ENCODE measurements at places on chromosomes 7 and 10.

GRCh38 chr7:31778296-31778695 lies 91.3 kb downstream of the PPP1R17 start:
- no peak for DNase-seq

DNA sequence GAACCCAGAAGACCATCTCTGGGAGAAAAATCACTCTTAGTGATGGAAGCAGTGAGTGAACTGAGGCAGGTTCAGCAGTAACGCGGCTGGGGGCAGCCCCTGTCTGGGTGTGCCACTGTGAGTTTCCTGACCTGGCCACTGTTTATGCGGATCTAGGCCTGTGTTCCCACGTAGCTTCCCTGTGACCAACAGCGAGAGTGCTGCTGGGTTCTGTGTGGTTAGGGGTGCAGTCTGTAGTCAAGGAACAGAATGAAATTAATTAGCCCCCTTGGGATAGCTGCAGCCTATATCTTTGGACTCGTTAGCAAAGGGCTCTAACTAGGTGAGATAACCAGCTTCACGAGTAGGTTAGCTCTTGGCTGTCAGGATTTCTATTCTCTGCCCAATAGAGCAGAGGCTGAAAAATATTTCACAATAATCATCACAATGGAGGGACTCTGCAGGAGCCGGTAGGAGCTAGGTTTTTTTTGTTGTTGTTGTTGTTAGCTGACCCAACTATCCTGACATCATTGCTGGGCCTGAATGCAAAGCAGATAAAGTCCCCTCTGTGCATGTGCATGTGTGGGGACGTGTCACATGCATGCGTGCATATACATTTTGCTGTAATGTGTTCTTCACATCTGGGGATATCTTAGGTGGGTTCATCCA lies 164.9 kb downstream of the TMEM178B start:
- no peak for DNase-seq

DNA sequence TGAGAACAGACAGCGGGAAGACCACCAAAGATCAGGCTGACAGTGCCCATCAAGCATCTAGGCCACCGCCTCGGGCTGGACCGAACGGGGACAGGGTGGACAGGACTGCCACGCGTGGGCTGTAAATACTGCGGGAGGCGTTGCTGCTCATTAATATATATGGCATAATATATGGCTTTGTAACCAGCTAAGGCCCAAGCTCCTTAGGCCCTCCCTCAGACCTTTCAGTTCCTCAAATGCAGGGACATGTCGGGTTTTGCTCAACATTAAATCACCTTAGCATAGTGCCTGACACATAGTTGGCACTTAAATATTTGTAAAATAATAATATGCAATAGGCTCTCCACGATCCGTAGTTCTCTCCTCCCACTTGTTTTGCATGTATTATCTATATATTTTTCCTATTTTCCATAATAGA lies 402 bp upstream of the TMEM168 start:
- DNase-seq: no peak

DNA sequence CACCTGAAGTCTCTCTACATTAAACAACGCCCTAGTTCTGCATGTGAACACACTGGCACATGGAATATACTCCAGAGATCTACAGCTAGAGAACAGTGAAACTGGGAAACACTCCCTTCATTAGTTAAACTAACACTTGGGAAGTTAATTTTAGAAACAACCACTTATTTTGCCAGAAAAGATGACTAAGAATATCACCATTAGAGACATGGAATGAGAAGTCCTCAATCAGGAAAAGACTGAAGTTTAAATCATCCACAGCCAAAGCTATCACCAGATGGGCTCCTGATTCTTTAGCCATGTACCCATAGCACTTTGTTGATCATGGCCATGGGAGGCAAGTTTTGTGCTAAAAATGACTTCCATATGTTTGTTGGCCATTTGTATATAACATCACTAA lies 719.5 kb downstream of the KCNMA1 start:
- no peak for DNase-seq

GRCh38 chr10:63145782-63146181 lies 12.7 kb downstream of the NRBF2 start:
- DNase-seq: no peak

- no peak for DNase-seq
These were observed 96.5 kb upstream of the PIP4K2A start for GRCh38 chr10:22810643-22811465.

- no peak for DNase-seq
These were observed 172.3 kb downstream of the AKR1D1 start for GRCh38 chr7:138248609-138249008.

DNA sequence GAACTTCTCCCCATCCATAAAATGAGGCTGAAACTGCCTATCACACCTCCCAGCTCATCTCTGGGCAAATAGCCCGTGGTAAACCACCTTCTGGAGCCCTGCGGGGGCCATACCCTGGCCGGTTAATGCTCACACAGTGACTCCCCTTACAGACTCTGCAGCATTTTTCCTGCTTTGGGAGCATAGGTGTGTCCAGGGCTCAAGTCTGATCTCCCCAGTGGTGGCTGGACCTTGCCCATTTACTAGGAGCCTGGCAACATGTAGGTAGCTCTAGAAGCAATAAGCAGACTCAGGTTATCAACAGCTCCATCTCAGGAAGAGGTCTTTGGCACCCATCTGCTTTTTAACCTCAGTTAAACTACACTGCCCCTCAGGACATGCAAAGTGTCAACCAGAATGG lies 5.5 kb upstream of the CDHR1 start:
- DNase-seq: no peak

DNA sequence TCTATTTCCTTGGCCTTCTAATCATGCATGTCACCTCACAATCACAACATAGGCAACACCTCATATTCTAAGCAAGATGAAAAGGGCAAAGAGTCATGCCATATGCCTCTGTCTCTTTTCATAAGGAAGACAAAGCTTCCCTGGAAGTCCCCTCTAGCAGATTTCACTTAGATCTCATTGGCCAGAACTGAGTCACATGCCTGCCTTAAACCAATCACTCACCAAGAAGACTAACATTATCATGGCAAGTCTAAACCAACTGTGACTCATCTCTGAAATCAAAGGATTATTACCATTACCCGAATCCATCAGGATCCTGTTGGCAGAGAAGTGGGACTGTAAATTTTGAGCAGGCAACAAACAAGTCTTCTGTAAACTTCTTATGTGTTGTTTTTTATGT lies 27.8 kb downstream of the CAV1 start:
- DNase-seq: no peak

GRCh38 chr7:101884671-101885596 lies 67.5 kb downstream of the CUX1 start:
- DNase-seq: no peak

- DNase-seq: no peak
These were observed 359.7 kb upstream of the ZNF32 start for GRCh38 chr10:44008270-44008916.

DNA sequence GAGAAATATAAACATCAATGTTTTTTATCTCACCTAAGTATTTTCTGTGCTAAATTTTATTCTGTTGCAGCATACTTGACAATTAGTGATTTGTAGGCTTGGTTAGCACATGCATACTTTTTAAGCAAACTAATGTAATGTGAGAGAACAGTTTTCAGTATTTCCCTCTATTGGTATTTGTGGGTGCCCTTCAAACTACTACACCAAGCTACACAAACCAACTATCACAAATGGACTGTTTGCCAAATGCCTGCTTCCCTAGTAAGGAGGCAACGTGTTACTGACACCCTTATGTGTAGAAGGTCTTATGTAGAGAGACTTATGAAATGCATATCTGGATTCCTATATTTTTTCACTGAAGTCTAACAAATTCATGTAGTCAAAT lies 98.4 kb upstream of the FZD1 start:
- no peak for DNase-seq

DNA sequence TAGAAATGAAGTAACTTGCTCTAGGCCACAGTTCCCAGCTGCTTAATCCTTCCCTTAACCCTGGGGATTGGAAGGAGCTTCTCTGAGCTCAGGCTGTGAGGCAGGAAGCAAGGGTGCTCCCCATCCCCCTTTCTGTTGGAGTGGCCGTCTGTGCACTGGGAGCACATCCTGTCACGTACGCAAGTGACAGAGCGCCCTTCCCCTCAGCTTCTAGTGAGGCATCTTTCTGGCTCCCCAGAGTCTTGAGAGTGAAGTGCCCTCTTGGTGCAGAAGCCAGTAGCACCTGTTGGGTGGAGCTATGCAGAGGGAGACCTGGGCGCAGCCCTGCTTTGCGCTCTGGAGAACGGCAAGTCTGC lies 47.8 kb downstream of the SHH start:
- DNase-seq: no peak

DNA sequence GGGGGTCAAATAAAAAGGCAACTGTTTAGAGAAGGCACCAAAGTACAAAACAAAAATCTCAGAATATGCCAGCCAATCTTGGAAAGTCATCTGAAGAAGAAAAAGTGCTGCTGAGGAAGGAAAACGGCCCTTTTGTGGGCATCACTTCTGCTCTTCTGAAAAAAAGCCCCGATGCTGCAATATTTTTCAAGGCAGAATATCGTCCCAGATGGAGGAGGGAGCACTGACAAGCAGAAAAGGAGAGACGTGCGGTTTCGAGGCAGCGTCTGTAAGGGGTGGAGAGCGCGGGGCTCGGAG lies 959 bp upstream of the ATRNL1 start:
- DNase-seq: no peak

DNA sequence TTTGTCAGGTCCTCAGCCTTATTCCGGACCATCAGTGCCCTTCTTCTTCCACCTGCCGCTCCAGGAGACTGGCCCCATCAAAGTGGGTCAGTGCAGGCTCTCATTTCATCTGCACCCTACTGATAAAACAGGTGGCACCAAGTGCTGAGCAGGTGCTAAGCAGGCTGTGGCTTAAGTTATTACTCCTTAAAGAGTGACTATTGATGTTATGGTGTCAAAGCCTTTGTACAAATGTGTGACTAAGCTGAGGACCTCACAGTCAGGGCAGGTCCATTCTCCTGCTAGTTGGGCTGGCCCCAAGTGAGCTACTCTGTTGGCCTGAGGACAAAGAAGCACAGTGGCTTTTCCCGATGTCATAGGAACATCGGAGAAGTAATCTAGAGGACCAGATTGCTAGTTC lies 11.2 kb upstream of the CALD1 start:
- no peak for DNase-seq

DNA sequence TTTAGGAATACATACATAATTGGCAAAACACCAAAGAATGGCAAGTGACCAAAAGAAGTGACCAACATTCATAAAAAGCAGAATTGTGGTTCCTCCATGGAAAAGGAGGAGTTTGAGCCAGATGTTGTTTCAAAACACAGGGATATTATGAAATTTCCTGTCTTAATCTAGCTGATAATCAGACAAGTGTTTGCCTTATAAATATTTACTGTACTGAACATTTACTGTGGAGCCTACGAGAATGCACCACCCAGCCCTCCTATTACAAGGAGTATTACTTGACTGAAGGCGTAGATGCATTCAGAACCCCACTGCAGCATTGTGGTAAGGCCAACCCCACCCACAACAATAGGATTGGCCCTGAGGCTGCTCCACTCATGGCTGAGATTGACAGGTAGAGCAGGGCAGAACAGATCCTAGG lies 118.9 kb downstream of the AKR1D1 start:
- no peak for DNase-seq

DNA sequence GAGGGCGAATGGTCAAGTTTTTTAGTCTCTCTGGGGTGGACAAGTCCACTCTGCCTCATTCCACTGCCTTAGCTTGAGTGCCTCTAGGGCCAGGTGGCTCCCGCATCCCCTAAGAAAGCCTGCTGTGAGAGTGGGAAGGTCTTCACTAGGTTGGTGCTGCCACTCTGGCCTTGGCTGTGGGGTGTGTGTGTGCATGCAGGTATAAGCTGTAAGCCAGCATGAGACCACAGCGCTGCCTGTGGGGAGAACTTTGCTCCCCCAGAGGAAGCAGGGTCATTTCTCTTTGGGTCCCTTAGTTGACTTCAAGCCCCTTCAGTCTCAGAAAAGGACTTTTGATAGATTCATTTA lies 25.5 kb upstream of the PCBD1 start:
- DNase-seq: no peak

DNA sequence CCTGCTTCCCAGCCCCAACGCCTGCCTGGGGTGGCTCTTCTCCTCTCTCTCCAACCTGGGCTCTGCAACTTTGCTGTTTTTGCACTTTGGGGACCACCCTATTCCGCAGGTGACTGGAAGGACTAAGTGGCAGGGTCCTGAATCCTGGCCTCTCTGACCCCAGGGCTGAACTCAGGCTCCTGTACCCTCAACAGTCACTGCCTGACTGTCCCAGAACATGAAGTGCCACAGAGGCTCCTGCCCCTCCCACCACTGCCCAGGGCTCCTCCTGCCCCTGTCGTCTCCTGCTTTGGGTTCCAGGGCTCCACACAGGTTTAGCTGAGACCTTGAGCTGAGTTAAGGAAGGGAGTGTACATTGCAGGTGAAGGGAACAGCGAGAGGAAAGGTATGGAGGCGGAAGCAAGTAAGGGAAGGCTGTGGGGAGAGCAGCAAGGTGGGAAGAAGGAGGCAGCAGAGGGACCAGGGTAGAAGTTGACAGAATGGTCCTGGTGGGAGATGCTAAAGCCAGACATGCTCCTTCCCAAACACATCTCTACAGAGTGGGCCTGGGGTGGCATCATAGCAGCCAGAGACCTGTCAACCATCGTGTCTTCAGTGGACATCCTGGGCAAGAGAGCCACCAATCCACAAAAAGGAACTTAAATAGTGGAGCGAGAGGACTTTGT lies 5.7 kb upstream of the GRID1 start:
- DNase-seq: no peak

GRCh38 chr10:64508029-64508661 lies 986.9 kb downstream of the REEP3 start:
- DNase-seq: no peak

- DNase-seq: no peak
These were observed 181.4 kb downstream of the AKR1D1 start for GRCh38 chr7:138257459-138258196.

DNA sequence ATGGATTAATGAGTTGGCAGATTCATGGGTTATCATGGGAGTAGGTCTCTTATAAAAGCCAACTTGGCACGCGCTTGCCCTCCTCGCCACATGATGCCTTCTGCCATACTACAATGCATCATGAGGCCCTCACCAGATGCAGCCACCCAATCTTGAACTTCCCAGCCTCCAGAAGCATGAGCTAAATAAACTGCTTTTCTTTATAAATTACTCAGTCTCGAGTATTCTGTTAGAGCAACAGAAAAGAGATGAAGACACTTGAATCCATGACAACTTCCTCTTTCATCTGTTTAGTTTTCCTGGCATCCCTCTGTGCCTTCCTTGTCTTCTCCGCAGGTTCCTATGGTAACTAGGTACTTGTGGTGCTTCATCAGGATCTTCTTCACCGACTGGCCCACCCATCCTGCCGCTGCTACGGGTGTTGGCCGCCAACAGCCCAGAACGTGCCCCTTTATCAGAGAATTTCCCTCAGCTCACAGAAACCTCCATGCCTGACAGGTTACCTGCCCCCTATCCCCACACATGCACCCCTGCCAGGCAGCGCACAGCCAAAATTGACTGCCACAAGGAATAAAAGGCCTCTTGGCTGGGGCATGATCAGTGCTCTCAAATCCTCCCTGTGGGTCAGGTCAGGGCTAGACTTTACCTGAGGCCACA lies 28.0 kb upstream of the PPIF start:
- DNase-seq: no peak

- no peak for DNase-seq
These were observed 28.0 kb downstream of the PRSS2 start for GRCh38 chr7:142798451-142799436.

All from stimulated activated CD8-positive, alpha-beta memory T cell treated with anti-CD3 and anti-CD28 coated beads, Interleukin-12 subunit alpha, Interleukin-12 subunit beta, amount 100 ng/mL, for 1 hour (primary cell).